Activated CD8-positive, alpha-beta memory T cell treated with anti-CD3 and anti-CD28 coated beads for 1 hour (primary cell): ENCODE measurements at places on chromosomes 2 and 18.

- no peak for DNase-seq
These were observed 233.4 kb upstream of the GALNT5 start for GRCh38 chr2:157024129-157024528.

GRCh38 chr18:31419457-31419932 is 28.0 kb upstream of the DSG3 start:
- no peak for DNase-seq

DNA sequence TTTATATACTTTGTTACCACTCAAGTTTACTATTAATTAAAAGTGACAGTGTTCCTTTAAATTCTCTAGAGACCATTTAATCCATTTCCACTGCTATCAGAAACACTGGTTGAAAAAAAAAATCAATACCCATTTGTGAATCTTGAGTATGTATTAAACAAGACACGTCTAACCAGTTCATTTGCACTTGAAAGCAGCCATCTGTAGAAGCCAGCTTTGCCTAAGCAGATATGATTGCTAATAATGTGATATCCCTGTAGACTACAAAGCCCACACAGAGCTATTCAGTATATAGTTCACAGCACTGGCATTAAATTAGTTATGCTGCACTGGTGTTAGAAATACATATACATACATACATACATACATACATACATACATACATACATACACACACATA is 111.8 kb upstream of the SP3 start:
- no peak for DNase-seq

DNA sequence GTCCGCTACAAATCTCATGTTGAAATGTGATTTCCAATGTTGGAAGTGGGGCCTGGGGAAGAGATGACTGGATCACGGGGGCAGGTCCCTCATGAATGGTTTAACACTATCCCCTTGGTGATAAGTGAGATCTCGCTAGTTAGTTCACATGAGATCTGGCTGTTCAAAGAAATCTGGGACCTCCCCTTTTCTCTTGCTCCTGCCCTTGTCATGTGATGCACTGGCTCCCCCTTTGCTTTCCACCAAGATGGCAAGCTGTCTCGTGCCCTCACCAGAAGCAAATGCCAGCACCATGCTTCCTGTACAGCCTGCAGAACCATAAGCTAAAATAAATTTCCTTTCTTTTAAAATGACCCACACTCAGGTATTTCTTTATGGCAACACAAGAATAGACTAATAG is 57.3 kb upstream of the C2orf15 start:
- no peak for DNase-seq

DNA sequence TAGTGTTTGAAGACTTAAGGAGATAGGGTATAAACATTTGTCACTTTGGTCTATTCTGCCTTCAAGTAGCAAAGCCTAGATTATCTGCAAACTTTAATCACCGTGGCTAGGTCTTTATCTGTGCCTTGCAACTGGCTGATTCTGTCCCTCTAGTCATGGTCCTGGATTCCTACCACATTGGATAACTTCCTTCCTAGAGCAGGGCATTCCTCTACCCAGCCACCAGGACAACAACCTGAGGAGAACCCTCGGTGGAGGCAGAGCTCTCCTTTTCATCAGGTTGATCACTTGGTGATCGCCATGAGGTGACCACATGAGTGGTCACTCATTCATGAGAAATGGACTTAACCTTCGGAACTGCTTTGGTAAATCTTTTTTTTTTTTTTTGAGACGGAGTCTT is 25.3 kb upstream of the PTPRM start:
- DNase-seq, result no peak

GRCh38 chr2:114933671-114934241 is 491.3 kb downstream of the DPP10 start:
- no peak for DNase-seq

- DNase-seq, result no peak
These were observed 8.6 kb upstream of the PDIA6 start for GRCh38 chr2:10820978-10821695.

DNA sequence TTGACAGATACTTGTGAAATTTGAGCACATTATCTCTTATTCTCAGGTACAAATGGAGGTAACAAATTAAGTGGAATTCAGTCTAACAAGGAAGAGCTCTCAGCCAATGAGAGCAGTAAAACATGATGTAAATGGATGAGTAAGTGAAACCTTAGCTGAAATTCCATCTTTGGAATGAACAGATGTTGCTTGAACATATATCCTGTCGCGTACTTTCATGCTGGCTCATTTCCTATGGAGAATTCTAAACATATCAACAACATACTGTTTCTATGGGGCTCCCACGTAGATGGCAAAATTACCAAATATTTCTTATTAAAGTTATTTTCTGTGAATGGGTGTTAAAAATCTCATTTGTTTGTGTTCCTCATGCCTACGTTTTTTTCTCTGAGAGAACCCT is 256.3 kb upstream of the LINC00305 start:
- DNase-seq, result no peak

DNA sequence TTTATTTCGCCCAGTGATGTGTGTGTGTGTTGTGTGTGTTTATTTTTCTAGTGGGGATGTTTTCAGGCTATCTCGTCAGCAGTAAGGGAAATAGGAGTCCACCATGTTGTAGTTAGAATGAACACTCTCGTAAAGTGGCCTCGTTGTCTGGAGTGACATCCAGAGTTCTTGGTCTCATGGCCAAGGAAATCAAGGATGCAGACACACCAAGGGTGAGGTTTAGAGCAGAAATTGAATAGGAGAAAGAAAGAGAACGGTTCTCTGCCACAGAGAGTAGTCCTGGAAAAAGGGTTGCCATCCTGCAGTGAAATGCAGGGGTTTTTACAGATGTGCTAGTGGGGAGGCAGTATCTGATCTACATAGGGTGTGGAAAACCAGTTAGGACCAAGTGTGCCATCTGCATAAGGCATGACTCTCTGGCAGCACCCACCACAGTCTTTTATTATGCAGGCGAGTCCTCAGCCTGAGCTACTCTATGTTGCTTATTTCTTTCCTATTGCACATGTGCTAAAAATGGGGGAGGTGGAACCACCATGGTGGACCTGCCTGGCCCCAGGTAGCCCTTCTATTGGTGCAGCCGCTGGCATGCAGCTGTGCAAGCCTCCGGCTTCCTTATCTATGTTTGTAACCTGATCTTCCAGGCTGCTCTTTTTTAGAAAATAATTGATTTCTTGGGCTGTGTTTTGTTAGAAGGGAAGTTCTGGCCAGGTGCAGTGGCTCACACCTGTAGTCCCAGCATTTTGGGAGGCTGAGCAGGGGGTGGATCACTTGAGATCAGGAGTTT is 23.2 kb downstream of the RALB start:
- DNase-seq, result no peak

GRCh38 chr18:23703057-23703986 is 14.1 kb downstream of the LAMA3 start:
- DNase-seq, result no peak

DNA sequence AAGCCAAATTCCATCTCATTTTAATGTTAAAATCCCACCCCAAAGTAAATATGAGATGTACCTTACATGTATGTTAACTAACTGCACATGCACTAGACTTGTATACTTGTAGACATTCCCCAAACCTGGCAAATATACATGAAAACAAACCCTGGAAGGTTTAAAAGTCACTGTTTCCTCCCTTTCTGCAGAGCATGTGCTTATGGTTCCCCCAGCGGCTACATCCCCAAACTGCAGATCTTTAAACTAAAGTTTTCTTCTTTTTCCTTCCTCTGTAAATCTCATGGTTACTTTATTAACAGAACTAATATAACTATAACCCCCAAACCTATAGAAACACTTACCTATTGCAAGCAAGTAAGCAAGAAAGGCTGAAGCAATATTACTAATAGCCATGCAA is 731.5 kb downstream of the LRP1B start:
- no peak for DNase-seq

GRCh38 chr2:144834998-144835633 is 315.2 kb upstream of the ZEB2 start:
- no peak for DNase-seq

GRCh38 chr2:158047156-158047611 is 54.5 kb upstream of the UPP2 start:
- no peak for DNase-seq

DNA sequence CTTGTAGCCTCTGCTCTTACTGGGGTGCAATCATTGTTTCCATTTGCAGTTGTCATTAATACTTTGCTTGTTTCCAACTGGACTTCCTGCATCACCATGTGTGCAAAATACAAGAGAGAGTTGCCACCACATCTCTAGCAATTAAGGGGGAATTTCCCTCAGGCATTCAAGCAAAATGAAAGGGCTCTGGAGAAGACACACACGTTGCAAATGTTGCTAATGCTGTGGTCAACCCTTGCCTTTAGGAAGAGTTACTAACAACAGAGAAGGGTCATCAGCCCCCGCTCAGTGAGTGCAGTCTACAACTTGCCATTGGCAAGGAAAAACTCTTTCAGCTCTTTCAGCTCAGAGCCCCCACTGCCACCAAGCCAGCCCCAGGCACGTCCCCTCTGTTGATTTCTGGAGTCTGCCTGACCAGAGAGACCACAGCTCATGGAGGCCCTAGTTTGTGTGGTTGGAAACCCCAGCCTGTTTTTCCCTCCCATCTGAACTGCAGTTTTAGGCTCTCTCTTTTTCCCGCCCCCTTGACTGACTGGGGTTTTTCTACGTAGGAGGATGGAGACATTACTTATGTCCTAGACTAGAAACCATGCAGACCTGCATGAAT is 25.9 kb upstream of the GPR45 start:
- no peak for DNase-seq

DNA sequence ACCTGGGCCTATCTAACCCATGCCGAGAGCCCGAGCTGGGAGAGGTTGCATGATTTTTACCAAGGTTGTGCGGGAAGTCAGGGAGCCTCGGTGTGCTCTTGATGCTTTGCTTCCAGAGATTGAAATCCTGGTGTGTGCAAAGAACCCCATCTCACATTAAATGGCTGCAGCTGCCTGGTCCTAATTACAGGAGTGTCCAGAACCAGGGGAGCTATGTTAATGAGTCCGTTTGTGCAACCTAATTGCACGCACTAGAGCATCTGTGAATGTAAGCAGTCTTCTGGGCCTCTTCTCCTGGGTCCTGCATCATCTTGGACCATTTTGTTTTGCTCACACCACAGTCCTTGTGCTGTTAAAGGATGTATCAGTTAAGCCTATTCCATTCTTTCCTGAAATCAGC is 263.8 kb downstream of the AGAP1 start:
- no peak for DNase-seq

GRCh38 chr2:43759195-43759594 is 14.6 kb upstream of the DYNC2LI1 start:
- no peak for DNase-seq

- DNase-seq, result no peak
These were observed 18.4 kb upstream of the VIT start for GRCh38 chr2:36677996-36678605.

DNA sequence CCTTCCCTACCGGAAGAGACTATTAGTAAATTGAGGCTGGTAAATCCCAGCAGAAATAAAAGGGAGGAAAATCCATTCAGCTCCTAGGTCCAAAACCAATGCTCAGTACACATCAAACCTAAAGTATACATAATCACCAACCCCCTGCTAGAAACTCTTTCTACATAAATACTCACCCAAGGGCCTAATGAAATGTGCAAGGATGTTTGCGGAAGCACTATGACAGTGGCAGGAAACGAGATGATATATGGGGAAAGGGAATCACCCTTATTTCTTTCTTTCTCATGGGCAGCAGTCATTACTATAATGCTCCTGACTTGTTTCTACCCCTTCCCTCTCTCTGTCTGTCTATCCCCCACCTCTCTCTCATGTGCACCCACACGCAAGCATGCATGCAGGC is 1.3 kb upstream of the SCTR start:
- no peak for DNase-seq

GRCh38 chr2:20961858-20962257 is 82.0 kb downstream of the APOB start:
- DNase-seq, result no peak

GRCh38 chr2:230900336-230900995 is 24.6 kb downstream of the GPR55 start:
- DNase-seq, result no peak

DNA sequence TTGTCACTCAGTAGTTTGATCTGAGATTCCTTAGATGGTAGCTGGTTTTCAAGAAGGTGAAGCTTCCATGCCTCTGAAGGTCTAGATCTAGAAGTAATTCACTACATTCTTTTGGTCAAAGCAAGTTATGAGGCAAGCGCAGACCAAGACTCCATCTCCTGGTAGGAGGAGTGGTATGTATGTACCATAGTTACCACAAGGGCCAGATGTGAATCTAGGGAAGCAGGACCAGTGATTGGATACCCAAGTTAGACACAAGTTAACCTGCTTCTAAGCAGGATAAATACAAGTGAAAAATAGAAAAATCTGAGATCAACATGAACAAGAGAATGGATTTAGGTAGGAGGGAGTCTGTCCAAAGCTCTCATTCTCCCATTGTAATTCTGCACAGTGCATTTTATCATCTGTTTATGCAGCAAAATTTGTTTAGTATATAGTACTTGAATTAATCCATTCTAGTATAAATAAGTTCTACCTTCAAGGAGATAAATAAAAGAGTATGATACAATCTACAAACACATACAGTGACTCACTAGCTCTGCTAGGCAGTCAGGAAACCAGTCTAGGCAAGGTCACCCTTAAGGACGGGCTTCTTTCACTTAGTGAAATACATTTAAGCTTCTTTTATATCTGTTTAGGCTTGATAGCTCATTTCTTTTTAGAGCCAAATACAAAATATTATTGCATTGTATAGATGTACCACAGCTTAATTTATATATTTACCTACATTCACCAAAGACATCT is 14.2 kb upstream of the DOCK10 start:
- no peak for DNase-seq

- DNase-seq, result no peak
These were observed 208.3 kb upstream of the PXDN start for GRCh38 chr2:1952582-1952981.

DNA sequence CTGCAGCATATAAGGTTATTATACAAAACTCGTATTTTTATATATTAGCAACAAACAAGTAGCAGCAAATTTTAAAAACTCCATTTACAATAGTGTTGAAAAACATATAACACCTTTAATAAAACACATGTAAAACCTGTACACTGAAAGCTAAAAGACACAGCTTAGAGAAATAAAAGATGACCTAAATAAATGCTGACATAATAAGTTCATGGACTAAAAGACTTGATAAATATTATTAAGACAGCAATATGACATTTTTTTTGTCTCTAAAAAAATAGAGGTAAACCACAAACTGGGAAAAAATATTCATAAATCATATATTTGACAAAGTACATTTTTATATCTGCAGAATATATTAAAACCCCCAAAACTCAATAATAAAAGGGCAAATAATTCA is 201.4 kb downstream of the SRBD1 start:
- no peak for DNase-seq
